ENCODE measurements at places on chromosomes 3 and 15.

DNA sequence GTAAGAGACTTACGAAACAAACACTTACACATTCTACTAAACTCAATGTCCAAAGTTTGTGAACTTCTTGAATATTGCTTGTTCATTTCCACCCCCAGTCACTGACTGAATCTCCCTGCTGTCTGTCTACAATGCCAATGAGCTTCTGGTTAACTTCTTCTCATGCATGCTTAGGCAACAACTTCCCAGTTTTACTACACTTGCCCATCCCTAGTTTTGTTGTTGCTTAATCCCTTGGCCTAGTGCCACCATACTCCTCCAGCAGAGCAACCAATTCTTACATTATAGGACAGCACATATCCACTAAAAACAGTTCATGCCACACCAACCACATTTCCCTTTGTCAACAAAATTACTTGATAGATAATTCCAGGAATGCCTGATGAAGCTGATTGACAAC lies 40.9 kb upstream of the CCR2 start:
- DNase-seq, result no peak

GRCh38 chr3:125213946-125214542 lies 1.5 kb upstream of the SLC12A8 start:
- no peak for DNase-seq

- no peak for DNase-seq
Observed at GRCh38 chr3:70729845-70730244, 417.4 kb upstream of the MDFIC2 start.

DNA sequence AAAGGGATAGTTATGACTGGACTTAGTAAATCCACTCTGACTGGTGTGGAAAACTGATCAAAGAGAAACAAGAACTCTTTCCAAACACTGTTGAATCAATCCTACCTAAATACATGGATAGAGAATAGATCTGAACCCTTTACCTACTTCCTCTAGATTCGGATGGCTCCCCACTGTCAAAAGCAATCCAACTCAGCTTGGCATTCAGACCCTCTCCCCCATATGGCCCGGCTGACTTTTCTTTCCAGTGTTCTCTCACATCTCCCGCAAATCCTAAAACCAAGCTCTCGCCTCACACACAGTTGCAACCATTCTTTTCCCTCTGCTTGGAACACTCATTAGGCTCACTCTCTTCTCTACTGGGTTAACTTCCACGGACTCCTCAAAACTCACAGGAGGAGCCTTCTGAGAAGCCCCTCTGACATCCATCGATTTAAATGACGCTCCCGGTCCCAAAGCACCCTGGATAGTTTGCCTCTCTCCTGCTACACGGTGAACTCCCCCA lies 639 bp downstream of the SPICE1 start:
- DNase-seq, result no peak

- no peak for DNase-seq
Observed at GRCh38 chr15:60764408-60764963, 285.5 kb upstream of the ICE2 start.

DNA sequence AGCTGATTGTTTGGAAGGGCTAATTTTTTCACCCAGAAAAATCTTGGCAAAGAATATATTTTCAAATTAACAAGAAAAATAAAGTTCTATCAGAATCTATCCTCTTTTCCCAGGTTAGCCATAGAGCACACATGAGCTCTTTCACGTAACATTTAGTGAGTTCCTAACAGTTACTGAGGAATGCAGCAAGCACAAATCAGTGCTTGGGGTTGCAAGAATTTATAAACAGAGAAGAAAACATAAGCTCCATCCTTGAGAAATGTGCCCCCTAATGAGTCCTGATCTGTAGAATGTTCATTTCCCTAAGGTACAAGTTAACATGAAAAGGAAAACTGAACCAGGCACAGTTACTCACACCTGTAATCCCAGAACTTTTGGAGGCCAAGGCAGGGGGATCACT lies 13.9 kb downstream of the EOGT start:
- DNase-seq, result no peak

DNA sequence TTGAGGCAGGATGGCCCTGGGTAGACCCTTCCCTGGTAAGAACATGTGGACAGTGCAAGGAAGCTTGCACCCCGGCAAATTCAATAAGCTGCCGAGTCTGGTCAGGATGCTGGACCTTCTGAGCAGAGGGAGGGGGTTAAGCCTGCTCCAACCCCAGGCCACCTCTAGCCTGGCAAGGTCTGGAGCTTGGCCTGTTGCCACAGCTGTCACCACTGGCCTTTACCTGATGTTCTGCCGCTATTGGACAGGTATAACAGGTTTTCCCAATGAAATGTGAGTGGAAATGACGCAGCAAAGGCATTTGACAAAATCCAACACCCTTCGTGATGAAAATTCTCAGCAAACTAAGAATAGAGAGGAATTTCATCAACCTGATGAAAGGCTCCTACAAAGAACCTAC lies 699 bp upstream of the MESP1 start:
- no peak for DNase-seq

Data from NCI-H1417 treated with DMSO at 0.1 percent for 48 hours (cell line).